ENCODE measurements at places on chromosomes 7 and 10.

DNA sequence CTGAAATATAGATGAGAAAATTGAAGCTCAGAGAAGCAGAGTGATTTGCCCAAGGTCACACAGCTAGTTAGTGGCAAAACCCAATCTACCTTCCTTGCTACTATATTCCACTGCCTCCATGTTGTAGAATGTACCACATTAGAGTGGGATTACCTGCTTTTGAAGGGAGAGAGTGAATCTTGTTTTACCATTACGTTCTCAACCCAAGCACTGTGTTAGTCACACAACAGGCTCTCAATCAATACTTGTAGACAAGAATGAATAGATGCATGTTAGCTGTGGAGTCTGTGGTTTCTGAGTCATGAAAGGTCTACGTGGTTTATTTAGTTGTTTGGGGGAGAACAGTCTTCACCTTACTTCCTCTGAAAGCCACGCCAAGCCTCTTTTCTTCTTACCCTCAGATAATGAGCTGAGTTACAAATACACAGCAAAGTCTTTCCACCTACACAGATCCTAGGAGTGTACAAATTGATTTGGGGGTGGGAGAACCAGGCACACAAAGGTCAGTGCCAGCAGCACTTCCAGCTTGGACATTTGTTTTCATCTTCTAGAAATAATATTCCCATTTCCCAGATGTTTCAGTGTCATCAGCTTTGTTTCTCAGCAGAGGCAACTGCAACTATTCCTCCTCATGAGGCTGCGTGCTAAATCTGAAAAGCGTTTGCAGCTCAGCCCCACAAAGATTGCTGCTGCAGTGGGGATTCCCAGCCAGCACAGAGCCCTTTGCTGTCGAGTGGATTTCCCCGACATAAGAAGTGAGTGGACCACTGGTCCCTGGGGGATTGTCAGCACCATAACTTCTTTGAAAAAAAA is 71.5 kb upstream of the ADO start:
- DNase-seq = peak; percentile 19

DNA sequence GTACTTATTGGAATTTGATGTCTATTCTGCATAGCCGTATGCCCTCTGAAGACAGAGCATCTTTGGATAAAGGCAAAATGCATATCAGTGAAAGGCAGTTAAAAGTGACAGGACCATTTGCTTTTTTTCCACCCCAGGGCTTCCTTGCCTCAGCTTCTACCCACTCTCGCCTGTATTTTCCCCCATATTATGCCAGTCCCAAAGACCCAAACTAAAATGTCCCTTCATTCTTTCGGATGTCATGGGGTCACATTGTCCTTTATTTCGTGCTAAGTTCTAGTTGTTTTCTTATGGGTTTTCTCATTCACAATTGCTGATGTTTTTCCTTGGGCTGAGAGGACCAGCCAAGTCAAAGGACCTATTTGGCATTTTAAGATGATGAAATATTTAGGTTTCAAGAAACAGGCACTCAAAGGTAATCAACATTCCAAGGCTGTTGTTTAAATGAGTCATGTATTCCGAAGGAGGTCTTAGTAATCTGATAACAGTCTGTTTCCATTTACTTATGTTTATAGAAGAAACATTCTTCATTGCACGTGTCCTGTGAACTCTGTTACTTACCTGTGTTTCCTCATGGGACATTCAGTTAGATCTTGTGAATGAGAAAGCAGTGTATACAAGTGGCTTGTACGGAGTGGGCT is 74.1 kb downstream of the DNAH11 start:
- peak; percentile 57 for DNase-seq

GRCh38 chr10:24762966-24763623 is 39.4 kb upstream of the ARHGAP21 start:
- peak; percentile 75 for DNase-seq

- DNase-seq = no peak
These were observed 60.4 kb downstream of the TPST1 start for GRCh38 chr7:66265566-66265965.

DNA sequence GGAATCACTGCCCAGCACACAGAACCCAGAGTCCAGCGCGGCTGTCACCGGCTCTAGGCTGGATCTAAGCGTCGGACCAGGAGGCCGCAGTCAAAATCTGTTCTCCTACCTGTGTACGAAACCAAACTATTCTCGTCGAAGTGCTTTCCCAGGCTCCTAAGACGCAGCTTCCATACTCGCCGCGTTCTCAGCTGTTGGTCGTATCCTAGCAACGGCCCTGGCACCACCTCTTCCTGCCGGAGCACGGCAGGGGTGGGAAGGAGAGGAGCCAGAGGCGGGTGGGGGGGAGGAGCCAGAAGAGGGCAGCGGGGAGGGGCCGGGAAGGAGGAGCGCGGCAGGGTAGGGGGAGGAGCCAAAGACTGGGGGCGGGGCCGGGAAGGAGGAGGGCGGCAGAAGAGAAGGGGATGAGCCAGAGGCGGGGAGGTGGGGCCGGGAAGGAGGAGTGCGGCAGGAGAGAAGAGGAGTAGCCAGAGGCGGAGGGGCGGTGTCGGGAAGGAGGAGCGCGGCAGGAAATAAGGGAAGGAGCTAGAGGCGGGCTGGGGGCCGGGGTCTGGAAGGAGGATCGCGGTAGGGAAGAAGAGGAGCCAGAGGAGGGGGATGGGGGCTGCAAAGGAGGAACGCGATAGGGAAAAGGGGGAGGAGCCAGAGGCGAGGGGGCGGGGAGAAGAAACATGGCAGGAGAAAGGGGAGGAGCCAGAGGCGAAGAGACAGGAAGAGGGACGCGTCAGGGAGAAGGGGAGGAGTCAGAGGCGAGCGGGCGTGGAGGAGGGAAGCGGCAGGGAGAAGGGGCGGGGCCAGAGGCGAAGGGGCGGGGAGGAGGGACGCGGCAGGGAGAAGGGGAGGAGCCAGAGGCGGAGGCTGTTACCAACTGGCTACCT is at the start of gene IQUB:
IQUB (minus strand) TSS at position 213 of the 878 bp plus-strand sequence. CDS start 22,255 bp downstream, outside the sequence.
- DNase-seq = peak; percentile 85

- DNase-seq = no peak
These were observed 139.5 kb downstream of the KMT2E start for GRCh38 chr7:105153531-105153930.

GRCh38 chr7:46537191-46537905 is 616.3 kb upstream of the IGFBP3 start:
- no peak for DNase-seq

- DNase-seq = no peak
These were observed 143.7 kb downstream of the SFMBT2 start for GRCh38 chr10:7267142-7267541.

DNA sequence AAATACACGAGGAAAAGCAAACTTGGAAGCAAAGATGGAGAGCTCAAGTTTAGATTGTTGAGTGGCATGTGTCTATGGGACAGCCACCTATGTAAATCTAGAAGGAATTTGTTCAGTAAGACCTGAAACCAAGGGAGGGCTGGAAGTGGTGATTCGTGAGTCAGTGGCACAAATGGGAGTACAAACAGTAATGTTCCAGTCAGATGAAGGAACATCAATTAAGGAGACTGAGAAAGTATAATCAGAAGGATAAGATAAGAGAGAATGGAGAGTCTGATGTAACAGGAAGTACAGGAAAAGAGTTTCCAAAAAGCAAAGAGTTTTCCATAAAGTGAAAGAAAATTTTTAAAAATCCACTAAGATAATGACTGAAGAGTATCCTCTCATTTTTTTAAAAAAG is 544.2 kb downstream of the KIF20B start:
- DNase-seq = no peak

DNA sequence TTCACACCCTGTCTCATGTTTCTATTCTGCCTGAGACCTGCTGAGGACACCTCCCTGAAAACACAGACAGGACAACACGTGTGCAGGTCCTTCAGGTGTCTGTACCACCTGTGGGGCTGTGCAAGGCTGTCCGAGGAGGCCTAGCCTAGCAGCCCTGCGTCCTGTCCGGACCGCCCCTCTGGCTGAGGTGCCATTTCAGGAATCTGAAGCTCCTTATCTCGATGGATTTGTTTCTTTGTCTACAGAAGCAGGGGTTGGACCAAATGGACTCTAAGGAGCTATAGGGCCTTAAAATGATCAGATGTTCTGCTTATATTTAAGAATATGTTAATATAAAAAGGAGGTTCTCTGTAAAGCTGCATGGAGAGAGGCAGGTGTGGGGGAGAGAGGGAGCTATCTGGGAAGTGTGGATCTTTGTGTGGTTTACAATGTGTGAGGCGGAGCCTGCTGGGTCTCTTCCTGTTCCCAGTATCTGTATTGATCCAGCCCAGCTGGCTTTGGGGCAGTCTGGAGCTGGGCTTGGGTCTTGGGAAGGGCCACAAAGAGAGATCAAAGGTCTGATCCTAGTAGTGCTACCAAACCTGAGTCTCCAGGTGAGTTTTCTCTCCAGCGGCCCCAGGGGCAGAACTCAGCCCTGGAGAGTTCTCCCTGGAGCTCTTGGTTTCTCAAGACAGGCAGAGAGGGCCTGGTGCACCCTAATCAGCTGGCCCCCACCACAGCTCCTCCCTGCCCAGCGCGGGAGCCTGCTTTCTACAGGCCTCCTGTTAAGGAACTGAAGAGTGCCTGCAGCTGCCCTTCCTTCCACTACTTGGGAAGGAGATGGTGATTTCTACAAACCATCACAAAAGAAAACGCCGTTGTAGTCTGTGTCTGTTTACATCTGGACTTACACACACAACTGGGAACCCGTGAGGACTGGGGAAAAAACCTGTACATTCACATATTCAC is 3.4 kb upstream of the MNX1 start:
- DNase-seq = no peak

GRCh38 chr10:131568866-131569265 is 257.3 kb upstream of the TCERG1L start:
- no peak for DNase-seq

- no peak for DNase-seq
These were observed 41.8 kb upstream of the RABGEF1 start for GRCh38 chr7:66698652-66699205.

GRCh38 chr10:62017491-62017870 is 116.0 kb downstream of the ARID5B start:
- no peak for DNase-seq

- DNase-seq = no peak
These were observed 22.4 kb upstream of the KLF6 start for GRCh38 chr10:3807211-3807927.

GRCh38 chr10:44287408-44287807 is 97.5 kb downstream of the CXCL12 start:
- DNase-seq = no peak

DNA sequence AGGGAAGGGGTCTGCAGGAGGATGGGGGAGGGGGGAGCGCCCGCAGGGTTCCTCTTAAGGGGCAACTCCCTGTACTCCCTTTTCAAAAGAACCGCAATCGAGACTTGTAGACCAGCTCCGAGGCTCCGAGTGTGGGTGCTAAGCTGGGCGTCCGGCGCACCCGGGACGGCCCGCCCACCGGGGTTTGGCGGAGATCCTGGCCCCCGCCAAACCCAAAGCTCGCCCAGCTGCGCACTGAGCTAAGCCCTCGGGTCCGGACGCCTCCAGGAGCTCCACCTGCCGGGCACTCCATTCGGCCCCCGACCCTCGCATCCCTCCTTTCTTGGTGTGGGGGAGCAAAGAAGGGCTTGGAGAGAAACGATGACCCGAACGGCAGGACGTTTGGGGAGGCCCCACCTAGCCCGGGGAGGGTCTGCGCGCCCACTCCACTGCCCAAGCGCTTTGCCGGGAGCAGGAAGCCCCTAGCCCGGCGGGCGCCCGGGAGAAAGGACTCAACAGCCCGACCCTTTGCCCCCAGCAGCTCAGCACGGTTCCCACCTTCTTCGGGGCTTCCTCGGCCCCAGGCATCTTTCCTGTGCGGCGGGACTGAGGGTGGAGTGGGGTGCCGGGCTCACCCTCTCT is 651 bp downstream of the AFAP1L2 start:
- no peak for DNase-seq

- no peak for DNase-seq
These were observed 559.5 kb upstream of the C7orf33 start for GRCh38 chr7:148031019-148031418.

DNA sequence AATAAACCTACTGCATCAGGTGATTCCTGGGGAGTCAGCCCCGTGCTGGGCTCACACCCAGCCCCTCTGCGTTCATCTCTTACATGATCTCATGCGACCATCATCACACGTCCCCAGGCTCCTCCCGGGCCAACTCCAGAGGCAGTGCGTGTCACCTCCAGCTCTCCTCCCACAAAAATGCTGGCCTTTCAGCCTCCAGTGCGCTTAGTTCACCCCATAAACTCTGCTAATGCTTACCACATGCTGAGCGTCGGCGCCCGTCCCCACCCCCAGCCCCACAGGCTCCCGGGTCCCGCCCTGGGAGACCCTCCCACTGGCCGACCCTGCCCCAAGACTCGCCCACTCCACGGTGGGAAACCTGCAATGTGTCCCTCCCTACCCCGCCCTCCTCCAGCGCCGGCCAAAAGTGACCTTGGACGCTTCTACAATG is 816 bp upstream of the SDK1 start:
- peak; percentile 46 for DNase-seq

All from HTR-8/SVneo (cell line).